ENCODE measurements at places on chromosomes 7 and 10. TPM values are rescaled to one million over a fixed set of nuclear protein-coding genes. Genes with fewer than 3 reads are reported as not detected.

GRCh38 chr7:85150624-85151023, 36.2 kb downstream of the SEMA3D start:
- no peak for DNase-seq
- no peaks in the 10 kb centered on the region for H3K27me3 ChIP-seq
- no peak overlapping the region for H3K27ac ChIP-seq
- no peaks in the 10 kb centered on the region for H3K36me3 ChIP-seq

DNA sequence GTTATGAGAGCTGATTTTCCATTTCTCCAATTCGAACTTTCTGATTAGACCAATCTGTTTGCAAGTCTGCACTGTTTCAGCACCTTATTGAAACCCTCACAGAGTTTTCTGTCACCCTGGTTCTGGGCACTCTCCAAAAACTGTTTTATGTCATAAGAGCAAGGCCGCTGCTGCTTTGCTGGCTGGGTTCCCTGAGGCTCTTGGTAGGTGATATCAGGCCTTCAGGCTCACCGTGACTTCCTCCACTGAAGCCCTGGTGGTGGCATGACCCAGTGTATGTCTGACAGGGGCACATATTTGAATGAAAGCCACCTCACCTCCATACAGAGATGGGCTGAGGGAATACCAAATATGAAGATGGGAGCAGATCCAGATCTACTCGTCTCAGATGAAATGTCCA, 8.3 kb downstream of the RABGEF1 start:
- H3K4me1 ChIP-seq = peaks cover 21% of the 10 kb centered on the region
- no peak overlapping the region for H3K27ac ChIP-seq
- DNase-seq = peak; percentile 83
- no peaks in the 10 kb centered on the region for H3K27me3 ChIP-seq

GRCh38 chr10:974038-974784, 14.0 kb upstream of the GTPBP4 start:
- no peaks in the 10 kb centered on the region for H3K36me3 ChIP-seq
- no peak overlapping the region for H3K27ac ChIP-seq
- DNase-seq = no peak
- H3K4me1 ChIP-seq = no peaks in the 10 kb centered on the region
- no peaks in the 10 kb centered on the region for H3K27me3 ChIP-seq
- no peak overlapping the region for H3K4me3 ChIP-seq

GRCh38 chr10:33952692-33953360, 618.4 kb upstream of the NRP1 start:
- no peaks in the 10 kb centered on the region for H3K4me1 ChIP-seq
- no peak for DNase-seq
- no peaks in the 10 kb centered on the region for H3K27me3 ChIP-seq

Gene SORBS1
- 34.4 TPM for total RNA-seq

DNA sequence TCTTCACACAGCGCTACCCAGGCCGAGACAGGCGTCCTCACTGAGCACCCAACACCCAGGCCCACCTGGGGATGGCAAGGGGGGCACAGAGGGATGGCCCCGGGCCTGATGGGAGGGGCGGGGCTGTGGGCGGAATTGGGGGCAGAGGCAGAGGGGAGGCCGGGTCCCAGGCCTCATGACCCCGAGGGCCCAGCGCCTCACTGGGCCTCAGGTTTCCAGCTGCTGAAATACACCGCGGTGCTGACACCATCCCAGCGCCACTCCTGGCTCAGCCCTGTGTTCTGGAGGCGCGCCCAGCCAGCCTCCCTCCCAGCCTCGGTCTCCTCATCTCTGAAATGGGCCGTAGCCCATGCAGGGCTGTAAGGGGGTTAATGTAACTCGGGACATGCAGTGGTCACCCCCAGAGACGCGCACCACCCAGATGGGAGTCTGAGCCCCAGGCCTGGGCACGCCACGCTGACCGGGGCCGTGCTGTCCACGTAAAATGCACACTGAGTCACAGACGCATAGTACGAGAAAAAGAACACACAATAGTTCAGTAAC, 82.3 kb downstream of the UNCX start:
- DNase-seq = no peak
- H3K4me1 ChIP-seq = no peaks in the 10 kb centered on the region
- no peaks in the 10 kb centered on the region for H3K27me3 ChIP-seq
- H3K27ac ChIP-seq = no peak overlapping the region

Gene EPHB4
- 49.6 TPM for total RNA-seq

Measured in testis (tissue), 5 donors.